ENCODE measurements at places on chromosomes 16 and 17.
A peak's percentile ranks its signal among the peaks of the same experiment; 100 is the strongest.

- DNase-seq = no peak
Observed at GRCh38 chr16:21666772-21667171, 3.0 kb downstream of the OTOA start.

DNA sequence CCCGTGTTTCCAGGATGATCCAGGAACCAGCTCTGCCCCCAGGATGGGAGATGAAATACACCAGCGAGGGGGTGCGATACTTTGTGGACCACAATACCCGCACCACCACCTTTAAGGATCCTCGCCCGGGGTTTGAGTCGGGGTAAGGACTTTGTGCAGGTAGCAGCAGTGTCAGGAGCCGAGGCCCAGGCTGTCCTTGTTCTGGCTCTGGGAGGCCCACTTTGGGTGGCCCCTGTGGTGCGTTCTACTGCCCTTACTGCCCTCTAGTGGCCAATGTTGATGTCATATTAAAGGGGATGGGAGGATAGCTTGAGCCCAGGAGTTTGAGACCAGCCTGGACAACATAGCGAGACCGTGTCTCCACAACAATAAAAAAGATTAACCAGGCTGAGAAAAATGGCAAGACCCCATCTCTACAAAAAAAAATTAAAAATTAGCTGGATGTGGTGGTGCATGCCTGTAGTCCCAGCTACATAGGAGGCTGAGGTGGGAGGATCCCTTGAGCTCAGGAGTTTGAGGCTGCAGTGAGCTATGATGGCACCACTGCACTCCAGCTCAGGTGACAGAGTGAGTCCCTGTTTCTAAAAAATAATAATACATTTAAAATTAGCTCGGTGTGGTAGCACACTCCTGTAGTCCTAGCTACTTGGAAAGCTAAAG is 20.9 kb upstream of the CLEC18A start:
- peak; percentile 45 for DNase-seq

GRCh38 chr17:76997981-76998531 is 129.9 kb downstream of the MGAT5B start:
- no peak for DNase-seq

GRCh38 chr17:77854759-77855745 is 103.5 kb upstream of the TNRC6C start:
- DNase-seq = no peak

GRCh38 chr17:78714534-78714933 is 67.5 kb downstream of the CYTH1 start:
- DNase-seq = no peak

GRCh38 chr16:8096211-8096610 is 494.1 kb downstream of the TMEM114 start:
- no peak for DNase-seq

DNA sequence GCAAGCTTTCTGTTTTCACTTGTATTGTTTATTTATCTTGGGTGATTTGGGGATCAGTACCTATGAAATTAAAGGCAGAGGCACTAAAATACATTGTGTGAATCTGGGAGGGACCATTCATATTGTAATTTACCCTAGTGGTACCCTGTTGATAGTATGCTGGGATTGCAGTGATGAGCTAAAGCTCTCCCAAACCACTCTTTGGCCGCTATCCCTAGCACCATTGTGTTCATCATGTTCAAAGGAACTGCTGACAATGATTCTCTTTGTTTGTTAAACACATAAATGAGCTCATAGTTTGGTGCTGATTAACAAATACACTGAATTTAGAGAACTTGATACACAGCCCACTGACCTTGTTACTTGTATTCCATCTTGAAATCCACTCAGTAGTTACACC is 1469.8 kb downstream of the CDH11 start:
- DNase-seq = no peak

DNA sequence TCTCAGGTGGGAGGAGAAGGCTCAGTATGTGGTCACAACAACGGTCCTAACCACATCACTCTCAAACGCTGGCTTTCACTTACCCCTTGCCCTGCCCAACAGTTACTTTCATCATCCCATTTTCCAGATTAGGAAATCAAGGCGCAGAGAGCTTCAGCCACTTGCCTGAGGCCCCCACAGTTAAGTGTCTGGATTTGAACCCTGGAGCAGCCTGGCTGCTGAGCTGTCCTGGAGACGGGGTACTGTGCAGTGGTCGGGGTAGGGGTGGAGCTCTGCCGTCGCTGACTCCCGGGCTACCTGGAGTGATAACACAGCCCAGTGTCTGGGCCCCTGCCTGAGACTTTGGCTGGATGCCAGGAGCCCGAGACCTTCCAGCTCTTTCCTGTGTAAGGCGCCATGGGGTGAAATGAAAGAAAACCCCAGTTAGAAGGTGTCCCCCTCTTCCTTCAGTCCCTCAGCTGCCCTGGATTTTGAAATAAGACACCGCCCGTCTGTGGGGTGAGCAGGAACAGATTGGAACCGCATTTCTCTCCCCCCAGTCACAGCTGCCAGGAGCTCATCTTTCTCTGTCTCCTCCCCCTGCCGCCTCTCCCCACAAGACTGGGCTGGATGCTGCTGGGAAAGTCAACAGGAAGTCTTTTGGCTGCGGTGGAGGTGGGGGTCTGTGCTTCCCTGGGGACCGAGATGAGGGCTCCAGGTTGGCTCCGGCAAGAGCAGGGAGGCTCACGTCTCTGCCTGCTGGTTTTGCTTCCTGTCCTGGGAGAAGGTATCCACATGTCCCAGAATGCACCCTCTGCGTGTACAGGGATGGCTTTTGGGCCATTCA is 280.2 kb downstream of the SEC14L1 start:
- DNase-seq = peak; percentile 62

GRCh38 chr16:12178251-12178990 is 201.9 kb downstream of the SNX29 start:
- no peak for DNase-seq

- DNase-seq = peak; percentile 56
Observed at GRCh38 chr17:74981979-74982662, 5.3 kb upstream of the CDR2L start.

Data from dermis microvascular lymphatic vessel endothelial cell (primary cell).